ENCODE measurements at places on chromosomes 2 and 18. TPM values are rescaled to one million over a fixed set of nuclear protein-coding genes. Genes with fewer than 3 reads are reported as not detected.

The DNER gene
- total RNA-seq, result 75.7 TPM

The UGT1A8 gene
- total RNA-seq, result not detected

The DLGAP1 gene
- total RNA-seq, result 77.2 TPM

The SERPINB4 gene
- not detected for total RNA-seq

The NR4A2 gene
- total RNA-seq, result 6.1 TPM

The TNFAIP6 gene
- total RNA-seq, result 0.25 TPM
